ENCODE measurements at places on chromosomes 7 and 10.

DNA sequence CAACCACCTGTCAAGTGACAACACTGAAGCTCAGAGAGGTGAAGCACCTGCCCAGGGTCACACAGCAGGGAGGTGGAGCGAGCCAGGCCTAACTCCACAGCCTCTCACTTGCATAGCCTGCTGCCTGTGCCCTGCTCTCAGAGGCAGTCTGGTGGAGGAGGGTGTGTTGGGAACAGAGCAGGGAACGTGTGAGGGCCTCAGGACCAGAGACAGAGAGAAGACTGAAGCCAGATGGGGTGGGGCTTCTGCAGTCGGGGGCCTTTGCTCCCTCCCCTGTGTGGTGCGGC, 114.0 kb downstream of the PTPN20 start:
- ATAC-seq = no peak

- ATAC-seq = no peak
These were observed 406.1 kb downstream of the MDFIC start for GRCh38 chr7:115328018-115328417.

DNA sequence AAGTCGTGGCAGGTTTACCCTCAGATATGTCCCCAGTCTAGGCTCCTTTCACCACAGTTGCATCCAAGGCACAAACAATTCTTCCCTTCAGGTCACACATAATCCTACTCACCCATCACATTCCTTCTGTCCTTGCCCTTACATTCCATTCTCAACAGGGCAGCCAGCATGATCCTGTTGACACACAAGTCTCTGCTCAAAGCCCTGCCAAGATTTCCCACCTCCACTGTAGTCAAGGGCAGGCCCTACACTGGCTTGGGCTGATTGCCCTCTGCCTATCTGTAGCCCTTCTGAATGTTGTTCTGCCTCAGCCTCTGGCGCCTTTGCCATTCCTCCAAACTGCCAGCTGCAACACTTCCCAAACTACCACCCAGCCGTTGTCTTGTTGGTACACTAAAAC, 187.9 kb upstream of the AKR1E2 start:
- ATAC-seq = no peak

GRCh38 chr10:26706206-26706605, 8.7 kb downstream of the PDSS1 start:
- no peak for ATAC-seq

GRCh38 chr10:70510904-70511303, 32.3 kb downstream of the PALD1 start:
- ATAC-seq = no peak

DNA sequence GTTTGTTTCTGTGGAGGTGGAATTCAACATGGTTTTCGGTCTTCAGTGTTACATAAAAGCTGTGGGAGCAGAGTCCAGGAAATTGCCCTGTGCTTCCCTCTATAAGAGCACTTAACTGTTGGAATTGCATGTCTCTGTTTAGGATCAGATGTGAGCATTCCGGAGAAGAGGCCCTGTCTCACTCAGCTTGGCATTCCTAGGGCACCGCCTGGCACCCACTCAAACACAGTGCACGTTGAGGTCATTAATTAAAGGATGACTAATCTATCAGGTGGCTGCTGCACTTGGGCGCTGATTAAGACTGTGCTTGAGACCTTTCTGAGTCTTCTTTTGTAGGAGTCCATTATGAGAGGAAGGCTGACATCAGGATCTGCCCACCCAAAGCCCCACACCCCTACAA, 82.8 kb upstream of the VIPR2 start:
- ATAC-seq = no peak

- ATAC-seq = peak; percentile 67
These were observed 682 bp upstream of the RGS10 start for GRCh38 chr10:119542988-119543813.

DNA sequence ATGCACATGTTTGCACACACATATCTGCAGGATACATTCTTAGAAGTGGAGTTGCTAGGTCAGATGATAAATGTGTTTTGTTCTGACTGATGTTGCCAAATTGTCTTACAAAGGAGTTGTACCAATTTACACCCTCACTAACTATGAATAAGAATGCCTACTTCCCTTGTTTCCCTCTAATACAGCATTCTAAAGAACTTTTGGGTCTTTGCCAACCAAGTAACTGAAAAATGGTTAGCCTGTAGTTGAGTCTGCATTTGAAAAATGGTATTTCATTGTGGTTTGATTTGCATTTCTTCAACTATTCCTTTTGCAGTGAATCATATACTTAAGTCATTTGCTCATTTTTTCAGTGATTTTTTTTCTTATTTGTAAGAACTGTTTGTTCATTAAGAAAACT, 48.4 kb downstream of the TMEM26 start:
- ATAC-seq = no peak

- ATAC-seq = no peak
These were observed 747.3 kb downstream of the LRMDA start for GRCh38 chr10:76178532-76179292.

DNA sequence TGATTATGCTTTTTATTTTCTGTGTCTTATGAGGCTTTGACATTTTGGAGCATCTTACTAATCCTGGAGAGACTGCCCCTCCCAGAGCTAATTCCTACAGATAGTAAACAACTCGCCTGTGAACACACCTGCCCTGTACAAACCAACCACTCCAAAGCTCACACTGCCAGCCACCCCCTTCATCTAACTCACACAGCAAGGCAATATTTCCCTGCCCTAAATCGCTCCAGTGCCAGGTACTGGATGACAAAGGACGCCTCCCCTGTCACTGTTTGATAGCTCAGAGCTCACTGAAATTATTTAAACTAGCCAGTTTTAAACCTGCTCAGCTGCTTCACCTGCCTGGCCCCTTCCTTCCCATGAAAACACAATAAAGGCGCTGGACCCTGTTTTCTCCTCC, 535.1 kb upstream of the CELF2 start:
- ATAC-seq = no peak

DNA sequence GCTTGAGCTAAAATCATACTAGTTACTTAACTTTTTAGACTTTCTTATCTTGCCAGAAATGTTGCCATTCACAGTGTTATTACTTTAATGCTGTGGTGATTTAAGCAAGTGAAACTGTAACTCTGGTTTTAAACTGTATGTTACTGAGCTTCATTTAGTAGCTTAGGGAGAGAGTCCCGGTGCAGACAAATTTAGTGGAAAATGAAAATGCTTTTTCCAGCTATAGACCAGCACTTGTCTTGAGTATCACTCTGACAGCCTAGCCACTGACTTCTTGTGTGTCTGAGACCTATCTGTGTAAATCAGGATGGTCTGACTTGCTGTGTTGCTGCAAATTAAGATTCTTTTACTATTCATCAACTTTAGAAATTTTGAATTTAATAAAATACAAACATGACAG, 200.8 kb downstream of the CACNB2 start:
- ATAC-seq = no peak

DNA sequence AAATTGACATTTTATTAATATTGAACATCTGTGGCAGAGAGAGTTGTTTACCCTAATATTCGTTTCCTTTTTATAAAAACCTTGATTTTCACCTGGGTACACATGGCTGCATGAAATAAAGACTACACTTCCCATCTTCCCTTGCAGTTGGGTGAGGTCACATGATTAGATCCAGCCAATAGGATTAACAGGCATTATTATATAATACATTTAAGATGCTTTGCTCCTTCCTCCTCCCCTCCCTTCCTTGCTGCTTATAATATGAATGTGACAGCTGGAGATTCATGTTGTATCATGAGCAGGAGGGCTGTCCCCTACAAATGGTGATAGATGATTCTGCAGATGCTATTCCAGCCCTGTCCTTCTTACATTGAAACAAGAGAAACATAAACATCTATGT, 146.6 kb downstream of the SH2D4B start:
- ATAC-seq = peak; percentile 43

GRCh38 chr7:69399401-69399800, 198.9 kb upstream of the AUTS2 start:
- ATAC-seq = peak; percentile 24

- ATAC-seq = no peak
These were observed 9.7 kb downstream of the ATP5MF start for GRCh38 chr7:99456288-99456687.

DNA sequence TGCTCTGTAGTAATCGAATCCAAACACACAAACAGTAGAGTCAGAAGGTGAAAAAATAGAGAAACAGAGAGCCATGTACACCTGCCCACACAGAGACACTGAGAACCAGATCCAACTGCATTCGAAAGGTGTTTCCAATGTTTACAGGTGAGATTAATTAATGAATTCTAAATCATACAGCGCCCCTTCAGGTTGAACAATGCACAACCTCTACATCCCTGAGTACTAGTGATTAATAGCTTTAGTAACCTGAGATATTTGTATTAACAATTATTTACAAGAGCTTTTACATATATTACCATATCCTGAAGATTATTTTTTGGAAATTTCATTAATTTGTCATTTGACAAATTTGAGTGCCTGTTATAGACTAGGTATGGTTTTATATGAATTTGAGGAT, 7.6 kb upstream of the MRC1 start:
- ATAC-seq = no peak

- ATAC-seq = no peak
These were observed 70.5 kb downstream of the TES start for GRCh38 chr7:116280803-116281202.

- ATAC-seq = no peak
These were observed 53.9 kb downstream of the CHST15 start for GRCh38 chr10:124039483-124040013.

DNA sequence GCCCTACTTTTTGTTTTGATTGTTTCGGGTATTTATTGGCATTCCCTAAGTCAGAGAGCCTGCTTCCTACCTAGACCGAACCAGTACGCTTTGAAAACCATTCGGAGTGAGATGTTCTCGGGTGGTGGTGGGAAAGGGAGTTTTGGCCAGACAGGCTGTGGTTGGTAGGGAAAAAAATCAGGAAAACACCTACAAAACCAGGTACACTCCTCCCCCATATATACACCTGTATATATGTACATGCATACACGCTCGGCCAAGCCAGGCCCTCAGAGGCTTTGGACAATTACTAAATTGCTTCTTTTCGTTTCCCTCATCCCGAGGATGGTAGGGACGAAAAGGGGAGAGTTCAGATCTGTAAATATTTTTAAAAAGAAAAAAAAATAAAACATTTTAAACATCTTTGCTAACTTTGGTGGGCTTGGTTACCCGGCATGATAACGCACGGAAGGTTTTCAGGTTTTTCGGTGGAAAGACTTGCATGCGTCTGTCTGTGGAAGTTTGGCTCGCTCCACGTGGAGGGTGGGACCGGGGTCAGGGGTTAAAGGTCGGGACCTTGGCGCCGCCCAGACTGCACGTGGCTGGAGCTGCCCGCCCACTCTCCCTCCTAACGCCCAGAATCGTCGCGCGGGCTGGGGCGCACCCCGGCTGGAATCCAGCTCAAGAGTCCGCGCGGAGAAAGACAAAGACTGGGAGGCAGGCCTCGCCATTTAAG, 2.5 kb downstream of the HMX2 start:
- ATAC-seq = no peak

DNA sequence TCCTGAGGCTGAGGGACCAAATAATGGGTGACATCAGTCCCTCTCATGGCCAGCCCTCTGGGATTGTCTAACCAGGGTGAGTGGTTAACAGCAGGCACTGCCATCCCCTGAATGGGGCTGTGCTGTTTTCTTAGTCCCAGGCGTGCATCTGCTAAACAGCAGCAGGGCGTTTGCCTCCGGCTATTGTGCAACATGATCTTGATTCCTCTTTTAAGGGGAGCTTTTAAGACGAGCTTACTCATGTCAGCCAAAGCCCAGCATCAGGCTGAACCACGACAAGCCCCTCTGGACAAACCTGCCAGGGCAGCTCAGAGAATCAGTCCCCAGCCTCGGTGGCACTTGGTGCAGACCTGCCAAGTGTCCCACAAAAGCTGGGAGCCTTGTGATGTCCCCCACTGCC, 16.2 kb upstream of the IGFBP3 start:
- ATAC-seq = no peak

- ATAC-seq = no peak
These were observed 7.0 kb downstream of the ANXA7 start for GRCh38 chr10:73406846-73407245.

DNA sequence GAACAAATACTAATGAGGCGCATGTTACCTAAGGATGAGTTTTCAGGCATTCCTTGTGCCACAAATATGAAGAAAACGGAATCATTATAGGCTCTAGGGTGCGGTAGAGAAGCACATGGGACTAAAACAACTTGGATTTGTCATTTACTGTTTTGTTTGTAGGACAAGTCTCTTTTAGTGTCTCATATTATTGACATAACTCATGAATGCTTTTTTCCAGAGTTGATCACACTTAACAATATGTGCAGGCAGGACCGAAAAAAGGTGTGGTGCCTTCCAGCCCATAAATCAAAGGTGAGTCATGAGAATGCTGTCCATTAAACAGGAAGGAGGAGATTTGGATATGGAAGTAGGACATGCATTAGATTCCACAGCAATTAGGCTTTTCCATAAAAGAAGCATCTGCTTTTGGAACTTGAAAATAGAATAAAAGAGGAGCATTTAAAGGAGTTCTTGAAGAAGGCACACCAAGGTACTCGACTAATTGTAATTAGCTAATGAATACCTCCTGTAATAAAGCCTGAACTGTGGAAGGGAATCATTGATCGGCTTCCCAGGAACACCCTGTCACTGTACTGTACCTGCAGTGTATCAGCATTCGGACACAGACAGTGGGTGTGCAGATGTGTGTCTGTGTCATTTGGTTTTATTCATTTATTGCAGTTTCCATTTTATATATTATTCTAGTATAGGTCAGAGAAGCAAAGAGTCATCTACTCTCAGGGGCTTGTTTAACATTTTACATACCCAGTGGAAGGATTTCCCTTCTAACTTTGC, 119.7 kb upstream of the KLF14 start:
- no peak for ATAC-seq
